ENCODE measurements at places on chromosomes 12 and 14.

DNA sequence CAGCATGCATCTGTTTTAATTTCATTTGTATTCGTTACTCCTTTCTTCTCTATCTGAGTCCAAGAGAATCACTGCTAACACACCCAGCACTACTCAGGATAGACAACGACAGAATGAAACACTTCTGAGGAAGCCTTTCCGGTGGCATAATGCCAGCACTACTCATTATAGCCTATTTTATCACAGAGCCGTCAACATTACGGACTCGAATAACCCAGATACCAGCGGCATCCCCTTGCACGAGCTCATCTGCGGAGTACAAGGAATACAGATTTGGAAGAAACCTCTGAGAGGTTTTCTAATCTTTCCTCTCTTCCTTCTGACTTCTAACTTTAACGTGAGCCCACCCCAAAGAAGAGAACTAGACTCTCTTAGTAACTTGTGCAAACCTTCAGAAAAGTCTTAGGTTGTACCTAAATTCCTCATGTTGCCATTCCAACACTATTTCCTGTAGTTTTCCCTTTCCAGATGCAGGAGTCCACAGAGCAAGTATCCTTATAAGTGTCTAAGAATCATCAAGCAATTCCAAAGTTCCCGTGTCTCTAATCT, 248.1 kb downstream of the APAF1 start:
- DNase-seq, result no peak

DNA sequence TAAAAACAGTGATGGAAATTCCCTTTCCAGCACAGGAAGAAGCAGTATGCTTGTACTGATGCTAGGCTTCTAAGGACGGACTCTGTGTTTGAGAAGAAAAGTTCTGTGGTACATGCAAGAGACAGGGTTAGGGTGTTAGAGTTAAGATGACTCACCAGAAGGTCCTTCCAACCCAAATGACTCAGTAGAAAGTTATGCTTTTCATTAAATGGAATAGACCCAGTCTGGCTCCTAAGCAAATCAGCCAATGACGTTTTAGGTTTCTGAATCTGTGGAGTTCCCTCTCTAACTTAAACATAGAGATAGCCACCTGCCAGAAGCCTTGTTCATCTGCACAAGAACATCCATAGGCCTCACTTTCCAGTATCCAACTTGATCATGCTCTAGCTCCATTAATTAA, 5.7 kb downstream of the PTHLH start:
- no peak for DNase-seq

GRCh38 chr12:124004233-124004875, 31.3 kb downstream of the ZNF664 start:
- DNase-seq, result no peak

- no peak for DNase-seq
These were observed 9.1 kb upstream of the TDG start for GRCh38 chr12:103956509-103957027.

DNA sequence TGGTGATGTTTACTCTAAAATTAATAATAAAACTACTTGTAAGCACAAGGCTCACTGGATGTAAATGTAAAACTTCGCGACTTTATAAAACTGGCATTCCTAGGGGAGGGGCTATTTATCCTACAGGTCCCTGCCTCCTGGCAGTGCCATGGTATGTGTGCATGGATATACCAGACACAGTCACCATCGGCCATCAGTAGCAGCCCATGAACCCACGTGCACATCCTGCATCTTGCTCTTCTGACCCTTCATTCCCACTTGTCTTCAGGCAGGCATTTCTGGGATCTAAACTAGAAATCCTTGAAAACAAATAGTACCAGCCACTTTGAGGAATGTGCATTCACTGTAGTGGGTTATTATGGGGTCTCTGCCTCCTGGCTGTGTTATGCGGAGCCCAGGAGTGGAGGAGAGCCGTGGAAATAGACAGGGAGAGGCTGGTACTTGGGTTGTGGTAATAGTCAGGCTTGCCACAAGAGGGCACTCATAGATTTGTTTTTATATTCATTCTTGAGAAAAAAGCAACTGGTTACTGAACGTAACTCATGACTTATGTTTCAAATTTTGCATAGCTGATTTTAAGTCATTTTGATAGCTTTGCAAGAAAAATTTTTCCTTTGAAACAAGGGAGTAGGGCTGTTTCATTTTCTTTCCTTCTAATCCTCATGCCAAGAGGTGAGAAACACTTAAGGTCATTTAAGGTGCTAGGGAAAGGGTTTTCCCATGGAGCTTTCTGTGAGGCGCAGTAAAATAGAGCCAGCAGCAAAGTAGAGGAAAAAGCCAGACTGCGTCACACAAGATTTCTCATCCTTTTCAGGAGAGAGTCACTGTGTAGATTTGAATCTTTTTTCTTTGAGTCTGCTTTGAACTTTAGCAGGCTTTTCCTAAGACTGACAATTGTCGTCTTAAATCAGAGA, 17.4 kb upstream of the GALNT16 start:
- no peak for DNase-seq

DNA sequence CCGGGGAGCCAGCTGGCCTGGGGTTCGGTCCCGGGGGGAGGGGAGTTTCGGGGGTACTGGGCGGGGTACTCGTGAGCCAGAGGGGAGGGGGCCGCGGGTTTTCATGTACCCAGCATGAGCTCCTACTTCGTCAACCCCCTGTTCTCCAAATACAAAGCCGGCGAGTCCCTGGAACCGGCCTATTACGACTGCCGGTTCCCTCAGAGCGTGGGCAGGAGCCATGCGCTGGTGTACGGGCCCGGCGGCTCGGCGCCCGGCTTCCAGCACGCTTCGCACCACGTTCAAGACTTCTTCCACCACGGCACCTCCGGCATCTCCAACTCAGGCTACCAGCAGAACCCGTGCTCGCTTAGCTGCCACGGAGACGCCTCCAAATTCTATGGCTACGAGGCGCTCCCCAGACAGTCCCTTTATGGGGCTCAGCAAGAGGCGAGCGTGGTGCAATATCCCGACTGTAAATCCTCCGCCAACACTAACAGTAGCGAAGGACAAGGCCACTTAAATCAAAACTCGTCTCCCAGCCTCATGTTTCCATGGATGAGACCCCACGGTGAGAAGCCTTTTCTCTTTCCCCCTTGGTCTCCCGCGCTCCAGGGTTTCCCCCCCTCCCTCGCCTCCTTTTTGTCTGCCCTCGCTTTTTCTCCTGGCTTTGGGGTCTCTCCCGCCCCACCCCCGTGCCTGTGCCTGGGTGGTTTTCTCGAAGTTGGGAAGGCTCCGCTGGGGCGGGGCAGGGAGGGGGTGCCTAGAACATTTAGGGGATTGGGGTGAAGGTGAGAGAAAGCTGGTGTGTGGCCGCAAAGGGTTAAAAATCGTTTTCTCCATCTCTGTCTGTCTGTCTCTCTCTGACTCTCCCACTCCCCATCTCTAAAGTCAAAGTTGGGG, 627 bp downstream of the HOXC8 start:
- DNase-seq, result no peak

- no peak for DNase-seq
These were observed 127.1 kb downstream of the DIO2 start for GRCh38 chr14:80084196-80084595.
